ENCODE measurements at places on chromosomes 3 and 15. TPM values are rescaled to one million over a fixed set of nuclear protein-coding genes. Genes with fewer than 3 reads are reported as not detected.

NMB gene
- total RNA-seq = 16.1 TPM

PPP2R3A gene
- total RNA-seq = 25.9 TPM

KLHL40 gene
- total RNA-seq = not detected

PIERCE2 gene
- total RNA-seq = 1.4 TPM

MKRN2OS gene
- 0.23 TPM for total RNA-seq

CIDEC gene
- not detected for total RNA-seq

NOX5 gene
- total RNA-seq = 0.06 TPM

ITGB5 gene
- 141 TPM for total RNA-seq

PLA2G4B gene
- total RNA-seq = 0.65 TPM

ARHGEF26 gene
- total RNA-seq = 2.9 TPM

PRR23A gene
- total RNA-seq = not detected

PLCH1 gene
- 3.2 TPM for total RNA-seq

ABCF3 gene
- total RNA-seq = 51.1 TPM

ZCWPW2 gene
- total RNA-seq = 0.58 TPM

All from epithelial cell of proximal tubule (primary cell).